H7 (cell line): ENCODE measurements at places on chromosomes 1 and 21.

DNA sequence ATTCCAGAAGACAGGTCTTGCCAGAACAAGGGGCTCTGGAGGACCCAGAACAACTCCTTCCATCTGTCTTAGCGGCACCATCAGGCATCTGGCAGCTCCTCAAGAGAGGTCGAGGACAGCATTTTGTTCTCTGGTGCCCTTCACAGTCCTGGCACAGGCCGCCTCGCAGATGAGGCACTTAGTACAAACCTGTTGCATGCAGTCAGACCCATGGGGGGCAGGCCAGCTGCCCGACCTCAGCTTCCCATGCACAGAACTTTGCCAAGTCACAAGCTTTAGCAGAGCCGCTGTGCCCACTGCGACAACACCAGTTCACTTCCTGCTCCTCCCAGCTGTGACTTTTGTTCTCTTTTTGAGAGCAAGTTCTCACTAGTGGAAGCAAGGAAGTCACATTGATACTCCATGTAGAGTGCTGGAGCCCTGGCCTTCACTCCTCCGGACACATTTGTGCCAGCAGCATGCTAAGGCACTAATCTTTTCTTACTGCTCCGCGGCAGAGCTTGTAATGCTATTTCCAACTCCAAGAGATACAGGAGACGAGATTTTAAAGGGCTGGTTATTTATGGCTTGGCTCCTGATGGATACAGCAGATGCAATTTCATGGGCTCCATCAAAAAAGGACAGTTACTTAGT is 44.6 kb downstream of the HMGB4 start:
- DNase-seq = no peak

GRCh38 chr1:14404862-14405301 is 193.6 kb upstream of the KAZN start:
- peak; percentile 43 for DNase-seq

GRCh38 chr1:183346276-183346732 is 71.9 kb downstream of the NMNAT2 start:
- DNase-seq = no peak

- no peak for DNase-seq
Measured at GRCh38 chr1:92736395-92736794, 48.5 kb downstream of the EVI5 start.

DNA sequence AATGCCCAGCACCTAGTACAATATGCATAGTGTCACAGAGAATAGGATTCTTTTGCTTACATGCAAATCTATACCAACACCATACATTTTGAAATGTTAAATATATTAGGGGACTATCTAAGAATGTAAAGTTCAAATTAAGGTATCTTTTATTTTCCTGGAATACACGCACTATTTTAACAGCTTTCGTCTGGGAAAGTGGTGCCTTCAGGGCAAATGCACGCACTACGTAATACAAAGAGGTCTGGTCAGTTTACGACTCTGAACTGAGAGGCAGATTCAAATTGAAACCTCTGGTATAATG is 931 bp downstream of the FUBP1 start:
- DNase-seq = no peak

DNA sequence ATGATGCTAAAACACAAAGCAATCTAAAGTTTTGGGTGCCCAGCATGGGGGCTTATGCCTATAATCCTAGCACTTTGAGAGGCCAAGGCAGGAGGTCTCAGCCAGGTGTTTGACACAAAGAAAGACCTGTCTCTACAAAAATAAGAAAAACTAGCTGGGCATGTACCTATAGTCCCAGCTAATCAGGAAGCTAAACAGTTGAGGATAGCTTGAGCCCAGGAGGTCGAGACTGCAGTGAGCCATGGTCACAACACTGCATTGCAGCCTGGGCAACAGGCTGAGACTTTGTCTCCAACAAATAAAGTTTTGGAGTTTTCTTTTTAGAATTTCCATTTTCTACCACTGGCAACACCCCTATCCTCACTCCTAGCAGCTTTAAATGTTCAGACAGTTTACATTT is 55.1 kb upstream of the GUCA2A start:
- no peak for DNase-seq

GRCh38 chr1:170800812-170801211 is 134.5 kb upstream of the MROH9 start:
- DNase-seq = no peak

DNA sequence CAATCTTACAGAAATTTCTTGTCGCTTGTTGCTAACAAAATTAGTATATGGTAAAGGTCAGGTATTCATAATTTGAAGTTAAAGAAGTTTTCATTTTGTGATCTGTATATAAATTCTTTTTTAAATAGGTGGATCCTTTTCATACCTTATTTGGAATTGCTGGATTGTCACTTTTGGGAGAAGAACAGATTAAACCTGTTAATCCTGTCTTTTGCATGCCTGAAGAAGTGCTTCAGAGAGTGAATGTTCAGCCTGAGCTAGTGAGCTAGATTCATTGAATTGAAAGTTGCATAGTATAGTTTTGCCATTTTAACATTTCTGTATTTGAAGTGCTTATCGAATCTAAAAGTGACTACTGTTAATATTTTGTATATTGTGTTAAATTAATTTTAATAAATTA is 2.3 kb upstream of the MSH4 start:
- DNase-seq = no peak

DNA sequence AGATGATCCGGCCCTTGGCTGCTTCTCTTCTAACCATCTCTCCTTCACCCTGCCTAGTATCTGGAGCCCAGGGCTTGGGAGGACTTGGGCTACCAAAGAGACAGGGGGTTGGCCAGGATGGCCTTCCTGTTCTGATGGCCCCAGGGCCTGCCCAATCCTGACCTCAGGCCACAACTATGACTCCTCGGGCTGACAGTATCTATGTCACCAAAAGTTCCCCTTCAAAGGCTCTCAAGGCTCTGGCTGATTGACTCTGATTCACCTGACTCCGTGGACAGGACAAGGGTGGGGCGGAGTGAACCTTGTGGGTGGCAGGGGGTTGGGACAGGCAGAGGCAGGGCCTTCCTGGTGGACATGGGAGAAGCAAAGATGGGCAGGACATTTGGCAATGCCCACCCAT is 12.7 kb downstream of the MEF2D start:
- no peak for DNase-seq

DNA sequence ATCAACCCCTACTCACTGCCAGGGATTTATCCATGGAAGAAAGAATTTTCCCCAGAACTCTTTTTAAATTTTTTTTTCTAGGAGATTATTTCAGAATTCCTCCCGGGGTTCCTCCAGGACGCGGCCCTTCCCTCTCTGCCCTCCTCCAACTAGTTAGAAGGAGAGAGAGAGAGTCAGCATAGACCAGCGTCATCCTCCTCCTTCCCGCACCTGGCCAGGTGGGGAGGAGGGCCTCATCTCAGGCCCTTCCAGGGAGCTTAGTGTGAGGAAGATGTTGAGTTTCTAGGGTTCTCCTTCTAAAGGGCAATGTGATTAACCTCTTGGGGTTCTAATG is 63.6 kb downstream of the CDK18 start:
- DNase-seq = peak; percentile 58

DNA sequence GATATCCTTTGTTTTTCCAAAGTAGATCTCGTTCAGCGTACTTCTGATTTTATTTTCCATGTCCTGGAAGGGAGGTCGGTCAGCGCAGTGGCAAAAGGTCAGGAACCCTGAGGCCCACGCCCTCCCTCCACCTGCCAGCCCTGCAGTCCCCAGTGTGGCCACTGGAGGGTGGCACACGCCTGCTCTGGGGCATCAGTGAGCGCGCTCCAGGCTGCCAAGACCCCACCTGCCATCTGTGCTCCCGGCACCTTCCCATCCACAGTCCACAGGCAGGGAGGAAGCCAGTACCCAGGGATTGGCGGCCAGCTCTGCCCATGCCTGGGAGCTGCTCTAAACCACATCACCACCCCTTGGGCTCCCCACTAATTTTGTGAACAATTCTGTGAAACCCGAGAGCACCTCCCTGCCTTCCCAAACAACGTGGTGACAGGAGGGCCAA is 32.3 kb downstream of the SLC66A1 start:
- peak; percentile 95 for DNase-seq

- peak; percentile 89 for DNase-seq
Measured at GRCh38 chr21:44455524-44456213, 359 bp downstream of the LRRC3 start.
